ENCODE measurements at places on chromosomes 2 and 18.

DNA sequence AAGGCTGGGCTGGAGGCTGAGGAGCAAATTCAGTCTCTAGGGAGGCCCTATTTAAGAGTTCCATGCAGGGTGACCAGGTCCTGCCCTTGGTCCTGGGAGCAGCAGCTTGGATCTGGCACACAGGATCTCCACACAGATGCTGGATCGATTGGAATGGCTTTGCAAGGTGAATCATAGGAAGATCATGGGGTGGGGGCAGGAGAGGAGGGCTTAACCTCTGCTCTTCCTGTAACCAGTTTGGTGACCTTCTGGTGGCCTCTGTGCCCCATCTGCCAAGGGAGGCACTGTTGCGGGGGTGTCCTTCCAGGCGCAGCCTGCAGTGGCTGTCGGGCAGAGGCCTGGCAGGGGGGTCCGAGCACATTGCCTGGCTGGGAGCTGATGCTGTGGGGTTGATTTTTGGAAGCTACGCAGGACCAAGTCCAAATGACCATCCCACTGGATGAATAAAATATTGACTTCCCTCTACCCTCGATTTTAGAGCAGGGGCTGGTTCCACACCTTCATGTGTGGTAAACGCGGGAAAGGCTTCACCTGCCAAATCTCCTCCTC lies 79.7 kb downstream of the EDAR start:
- no peak for DNase-seq

DNA sequence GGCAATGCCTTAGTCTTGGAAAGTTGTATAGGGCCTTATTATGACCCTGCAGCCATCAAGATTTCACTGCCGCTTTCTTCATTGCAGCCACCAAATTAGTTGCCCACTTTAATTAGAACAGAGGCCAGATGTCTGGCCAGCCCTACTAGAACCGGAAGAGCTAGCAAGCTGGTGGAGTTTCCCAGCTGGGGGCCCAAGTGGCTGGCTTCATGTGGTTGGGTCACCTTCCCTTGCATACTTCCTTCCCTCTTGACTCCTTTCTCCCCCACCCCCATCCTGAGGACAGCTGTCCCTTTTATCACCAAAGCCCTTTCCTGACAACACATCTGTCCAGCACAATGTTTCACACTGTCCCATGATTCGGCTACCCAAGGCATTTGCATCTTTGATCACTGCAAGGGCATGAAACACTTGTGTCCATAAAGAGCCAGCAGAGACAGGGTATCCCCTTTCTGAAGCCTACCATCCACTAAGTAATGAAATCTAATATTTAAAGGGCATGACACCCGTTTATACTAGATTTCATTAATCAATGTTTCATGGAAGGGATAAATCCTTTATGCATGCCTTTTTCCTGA lies 187.2 kb downstream of the BCL11A start:
- DNase-seq, result no peak

GRCh38 chr18:24031318-24031717 lies 16.8 kb downstream of the TTC39C start:
- DNase-seq, result peak; percentile 63

DNA sequence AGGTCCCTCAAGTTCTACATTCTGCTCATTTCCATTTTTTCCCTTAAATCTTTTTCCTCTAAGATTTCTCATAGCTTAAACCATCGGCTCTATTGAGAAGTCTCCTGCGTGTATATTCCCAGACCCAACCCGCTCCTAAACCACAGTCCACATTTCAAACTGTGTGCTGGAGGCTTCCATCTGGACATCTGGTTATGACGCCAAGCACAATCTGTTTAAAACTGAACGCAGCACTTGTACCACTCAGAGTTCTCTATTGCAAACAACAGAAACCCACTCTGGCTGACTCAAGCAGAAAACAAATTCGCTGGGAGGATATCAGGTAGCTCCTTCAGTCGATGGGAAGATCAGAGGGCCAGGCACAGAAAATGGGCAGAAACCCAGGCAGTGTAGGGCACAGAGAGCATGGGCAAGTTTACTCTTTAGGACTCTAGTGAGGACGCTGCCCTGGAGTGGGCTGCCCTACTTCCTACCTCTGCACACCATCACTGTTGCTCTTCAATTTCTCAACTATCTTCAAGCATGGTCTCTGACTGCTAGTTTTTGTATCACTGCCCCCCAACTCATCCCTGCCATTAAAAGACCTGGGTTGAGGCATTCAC lies 5.6 kb upstream of the EML4 start:
- DNase-seq, result peak; percentile 41

- no peak for DNase-seq
Observed at GRCh38 chr18:62928326-62928725, 213.0 kb downstream of the PHLPP1 start.

DNA sequence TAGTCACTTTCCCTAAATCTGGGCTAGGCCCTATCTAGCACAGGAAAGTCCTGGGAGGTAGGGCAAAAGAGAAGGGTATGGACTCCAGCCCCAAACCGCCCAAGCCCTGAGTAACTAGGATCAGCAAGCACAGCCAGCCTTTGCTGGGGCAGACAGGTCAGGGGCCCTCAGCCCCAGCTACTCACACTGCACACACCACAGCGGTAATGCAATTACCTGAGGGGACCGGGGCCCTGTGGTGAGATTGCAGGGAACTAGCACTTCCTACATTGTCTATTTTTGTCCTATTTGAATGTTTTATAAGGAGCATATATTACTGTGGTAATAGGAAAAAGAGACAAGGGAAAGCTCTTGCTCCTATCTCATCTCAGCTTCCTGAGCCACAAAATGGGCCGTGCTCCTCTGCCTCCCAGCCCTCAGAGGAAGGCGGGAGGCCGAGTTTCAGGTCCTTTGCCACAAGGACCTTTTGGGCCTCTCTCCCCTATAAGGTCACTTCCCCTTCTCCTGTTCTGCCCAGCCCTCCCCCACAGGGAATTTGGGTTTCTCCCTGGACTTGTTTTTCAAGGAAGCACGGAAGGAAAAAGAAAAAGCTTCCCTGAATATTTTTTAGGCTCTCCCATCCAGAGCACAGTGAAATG lies 20.5 kb downstream of the RAB11FIP5 start:
- no peak for DNase-seq

DNA sequence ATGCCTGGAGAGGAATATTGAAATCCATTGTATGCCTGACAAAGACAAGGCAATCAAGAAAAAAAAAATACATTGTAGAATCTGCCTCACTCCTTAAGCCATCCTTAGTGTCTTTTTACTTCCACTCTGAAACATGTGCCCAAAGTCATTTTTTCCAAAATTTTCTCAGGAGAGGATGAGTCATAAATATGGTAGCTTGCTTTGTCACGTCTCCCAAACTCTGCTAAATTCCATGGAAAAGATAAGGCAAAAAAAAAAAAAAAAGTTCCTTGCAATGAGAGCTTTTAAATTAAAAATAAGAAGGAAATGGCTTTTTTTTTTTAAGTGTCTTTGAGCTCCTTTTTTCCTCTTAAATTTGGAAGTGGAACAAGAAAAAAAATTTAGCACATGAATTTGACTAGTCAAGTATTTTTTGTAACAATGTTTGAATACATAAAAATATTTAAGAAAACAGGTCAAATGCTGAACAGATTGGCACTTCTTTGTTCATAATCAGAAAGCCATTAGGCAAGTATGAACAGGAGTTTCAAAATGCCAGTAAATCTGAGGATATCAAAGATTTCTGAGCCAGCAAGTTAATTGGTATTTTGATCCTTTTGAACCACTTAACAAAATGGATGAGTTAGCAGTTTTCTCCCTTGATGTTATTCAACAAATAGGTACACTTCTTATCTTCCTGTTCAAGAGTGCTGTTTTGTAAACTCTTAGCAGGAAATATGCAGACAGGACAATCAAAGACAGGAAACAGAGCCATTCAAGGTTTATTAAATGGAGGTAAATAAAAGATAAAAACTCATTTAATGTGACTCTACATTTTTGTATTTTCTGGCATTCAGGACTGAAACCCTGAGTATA lies 247.3 kb upstream of the SP5 start:
- peak; percentile 67 for DNase-seq

- no peak for DNase-seq
Observed at GRCh38 chr18:48687346-48688042, 148.7 kb downstream of the CTIF start.

GRCh38 chr2:44741507-44741906 lies 200.0 kb upstream of the SIX3 start:
- no peak for DNase-seq

DNA sequence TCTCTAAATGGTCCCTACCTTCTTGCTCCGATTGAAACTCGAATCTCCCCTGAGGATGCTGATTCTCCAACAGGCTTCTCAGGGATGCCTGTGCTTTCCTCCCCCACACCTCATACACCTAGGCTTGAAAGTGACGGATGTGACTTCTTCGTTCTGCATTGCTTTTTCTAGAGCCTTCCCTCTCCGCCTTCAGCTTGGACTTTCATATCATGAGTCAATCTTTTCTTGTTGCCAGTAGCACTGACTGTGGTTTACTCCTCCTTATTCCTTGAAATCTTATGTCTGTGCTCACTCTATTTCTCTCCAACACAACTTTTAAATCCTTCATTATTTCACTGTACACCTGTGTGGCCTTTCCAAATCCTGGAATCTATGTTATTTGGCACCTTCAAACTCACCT lies 451.4 kb downstream of the TMX3 start:
- DNase-seq, result no peak

- no peak for DNase-seq
Observed at GRCh38 chr18:75209951-75210258, 692 bp upstream of the TSHZ1 start.

DNA sequence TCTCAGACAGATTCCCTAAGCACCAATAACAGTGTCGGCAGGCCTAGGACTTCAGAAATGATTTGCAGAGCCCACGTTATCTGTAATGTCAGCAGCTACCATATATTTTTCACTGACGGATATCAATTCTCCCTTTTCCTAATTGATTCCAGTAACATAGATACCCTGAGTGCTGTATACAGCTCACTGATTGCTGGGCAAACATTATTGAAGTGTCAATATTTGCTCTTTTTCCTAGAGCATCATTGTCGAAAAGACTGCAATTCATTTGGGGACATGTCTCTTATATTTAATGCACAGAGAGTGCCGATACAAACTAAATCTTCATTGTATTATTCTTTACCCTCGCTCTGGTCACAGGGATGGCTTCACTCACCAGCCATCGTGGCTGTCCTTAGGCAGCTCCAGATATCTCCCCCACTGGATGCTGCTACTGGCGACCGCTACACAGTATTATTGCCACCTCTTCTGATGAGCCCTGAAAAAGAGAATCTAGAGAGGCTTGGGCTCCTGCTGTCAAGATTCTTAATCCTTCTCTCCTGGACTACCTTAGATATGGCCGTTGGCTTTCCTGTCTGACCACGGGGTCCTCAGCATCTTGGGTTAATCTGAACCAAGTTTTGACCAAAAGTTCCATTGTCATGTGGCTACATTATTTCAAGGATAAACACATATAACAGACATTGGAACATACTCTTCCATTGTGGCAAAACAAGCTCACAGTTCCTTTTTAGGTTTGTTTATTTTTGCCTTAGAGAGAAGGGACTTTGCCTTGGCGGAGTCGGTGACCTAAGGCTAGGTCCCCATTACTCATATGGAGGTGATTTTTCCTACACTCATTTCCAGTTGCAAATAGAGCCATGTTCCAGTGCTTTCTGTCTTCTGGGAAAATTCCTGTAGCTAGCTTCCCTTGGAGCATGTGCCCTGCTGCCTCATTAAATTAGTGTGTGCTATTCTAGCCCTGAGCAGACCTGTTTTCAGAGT lies 105.4 kb downstream of the CPO start:
- DNase-seq, result peak; percentile 59

- peak; percentile 81 for DNase-seq
Observed at GRCh38 chr18:67104700-67105284, 411.7 kb downstream of the DSEL start.

GRCh38 chr18:64037812-64038414 lies 68.0 kb downstream of the SERPINB8 start:
- DNase-seq, result peak; percentile 66

- no peak for DNase-seq
Observed at GRCh38 chr2:70385204-70385603, 83.3 kb upstream of the FAM136A start.

GRCh38 chr2:143901185-143901842 lies 618.6 kb downstream of the ZEB2 start:
- no peak for DNase-seq

DNA sequence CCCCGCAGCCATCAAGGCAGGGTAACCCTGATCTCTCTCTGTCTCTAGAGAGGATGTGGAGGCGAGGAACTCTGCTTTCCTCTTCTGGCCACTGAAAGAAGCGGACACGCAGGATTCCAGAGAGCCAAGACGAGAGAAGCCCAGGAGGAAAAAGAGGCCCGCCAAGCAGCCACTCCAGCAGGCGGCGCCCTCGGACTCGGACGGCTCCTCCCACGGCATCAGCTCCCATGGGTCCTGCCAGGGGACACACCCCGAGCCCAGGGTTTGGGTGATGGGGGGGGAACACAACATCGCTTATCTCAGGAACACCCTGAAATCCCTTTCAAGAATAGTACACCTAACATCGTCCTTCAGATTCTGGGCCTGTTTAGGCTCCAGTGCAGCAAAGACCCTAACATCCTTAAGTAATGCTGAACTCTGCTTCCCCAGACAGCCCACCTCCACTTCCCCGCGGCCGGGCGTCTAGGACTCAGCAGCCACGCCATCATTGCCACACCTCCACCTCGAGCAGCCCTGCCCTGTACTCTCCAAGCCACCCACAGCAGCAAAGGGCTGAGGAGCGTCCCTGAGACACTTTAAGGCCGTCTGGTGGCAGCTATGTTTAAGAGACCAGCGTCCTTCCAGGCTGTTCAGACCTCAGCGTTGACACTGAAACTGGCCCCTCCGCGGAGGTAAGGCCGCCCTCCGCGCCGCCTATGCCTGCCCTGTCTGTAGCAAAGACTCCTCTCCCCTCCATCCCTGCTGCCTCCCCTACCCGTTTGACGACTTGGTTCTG lies 34.3 kb upstream of the CNGA3 start:
- no peak for DNase-seq

DNA sequence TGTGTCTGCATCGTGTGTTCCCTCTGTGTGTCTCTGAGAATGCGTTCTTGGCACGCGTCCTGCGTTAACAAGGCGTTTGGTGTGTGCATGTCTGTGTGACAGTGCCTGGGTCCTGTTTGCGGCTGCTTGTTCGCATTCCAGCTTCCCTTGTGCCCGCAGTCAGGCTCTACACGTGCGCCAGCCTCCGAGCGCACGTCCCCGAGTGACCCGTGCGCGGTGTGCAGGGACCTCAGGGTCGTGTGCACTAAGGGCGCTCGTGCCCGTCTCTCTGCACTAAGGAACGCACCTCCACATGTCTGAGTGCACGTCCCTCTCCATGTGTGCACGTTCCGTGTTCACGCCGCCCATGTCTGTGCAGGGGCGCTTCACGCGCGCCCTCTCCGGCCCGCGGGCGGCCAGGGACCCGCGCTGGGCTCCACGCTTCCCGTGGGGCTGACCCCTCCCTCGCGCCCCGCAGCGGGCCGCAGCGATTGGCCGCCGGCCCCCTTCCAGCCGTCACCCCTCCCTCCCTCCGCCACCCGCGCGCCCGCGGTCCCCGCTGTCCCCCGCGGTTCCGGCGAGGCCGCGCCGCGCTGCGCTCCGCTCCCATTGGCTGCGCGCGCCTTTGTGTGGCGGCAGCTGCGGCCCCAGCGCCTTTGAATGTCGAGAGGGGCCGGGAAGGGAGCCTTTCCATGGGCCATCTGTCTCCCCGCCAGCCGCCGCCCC lies 229.4 kb downstream of the HAUS1 start:
- peak; percentile 13 for DNase-seq

- DNase-seq, result no peak
Observed at GRCh38 chr2:176135035-176135440, 5.5 kb downstream of the HOXD8 start.
